ENCODE measurements at places on chromosomes 5 and 9. TPM values are rescaled to one million over a fixed set of nuclear protein-coding genes. Genes with fewer than 3 reads are reported as not detected.

DNA sequence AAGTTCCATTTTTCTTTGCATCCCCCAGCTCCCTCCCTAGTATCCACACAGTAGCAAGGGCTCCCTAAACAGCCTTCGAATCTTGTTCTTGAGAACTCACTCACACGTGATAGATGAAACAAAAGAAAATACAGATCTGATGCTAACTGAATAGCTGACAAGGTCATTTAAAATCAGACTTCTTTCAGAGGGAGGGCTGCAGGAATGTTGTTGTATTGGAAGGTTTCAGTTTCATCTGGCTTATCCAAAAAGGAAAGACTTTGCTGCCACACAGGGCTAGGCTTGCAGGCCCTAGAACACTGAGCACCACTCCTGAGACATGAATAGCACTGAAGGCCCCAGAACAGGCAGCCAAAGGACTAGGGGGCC, 3.2 kb downstream of the CD180 start:
- no peak for ATAC-seq

GRCh38 chr5:108111736-108112135, 270.2 kb downstream of the FBXL17 start:
- ATAC-seq: no peak

CCDC183 gene
- total RNA-seq: not detected

DNA sequence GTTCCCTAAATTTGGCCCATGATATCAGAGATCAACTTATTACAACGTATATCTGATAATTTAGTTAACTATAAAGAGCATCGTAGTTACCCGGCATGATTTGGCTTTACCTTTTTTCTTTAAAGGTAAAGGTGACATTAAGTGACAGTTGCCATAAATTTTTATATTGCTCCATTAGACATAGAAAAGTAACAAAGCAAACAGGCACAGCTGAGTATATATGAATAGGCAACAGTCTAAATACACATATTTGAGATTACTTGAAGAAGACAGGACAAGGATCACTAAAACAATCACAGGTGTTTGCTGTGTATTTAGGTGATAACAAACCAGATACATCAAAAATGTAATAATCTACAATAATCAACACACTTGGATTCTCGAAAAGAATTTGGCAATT, 34.8 kb downstream of the RFX3 start:
- no peak for ATAC-seq

DNA sequence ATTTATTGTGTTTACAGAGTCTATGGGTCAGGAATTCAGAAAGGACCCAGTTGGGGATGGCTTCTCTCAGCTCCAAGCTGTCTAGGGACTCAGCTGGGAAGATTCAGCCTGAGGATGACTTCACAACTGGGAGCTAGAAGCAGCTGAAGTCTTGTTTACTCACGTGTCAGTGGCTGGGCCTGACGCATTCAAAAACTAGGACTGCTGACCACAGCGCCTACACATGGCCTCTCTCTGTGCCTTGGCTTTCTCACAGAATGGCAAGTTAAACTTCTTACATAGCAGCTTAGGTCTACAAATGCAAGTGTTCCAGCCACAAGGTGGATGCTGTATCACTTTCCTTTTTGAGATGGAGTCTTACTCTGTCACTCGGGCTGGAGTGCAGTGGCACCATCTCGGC, 16.3 kb upstream of the PPP2CA start:
- peak; percentile 31 for ATAC-seq

- peak; percentile 6 for ATAC-seq
Measured at GRCh38 chr9:35605351-35606137, 482 bp downstream of the TESK1 start.

ANKRD31 gene
- total RNA-seq: 0.23 TPM

GRCh38 chr9:89350988-89351557, 32.8 kb downstream of the SECISBP2 start:
- no peak for ATAC-seq

CNTRL gene
- 7.3 TPM for total RNA-seq

DNA sequence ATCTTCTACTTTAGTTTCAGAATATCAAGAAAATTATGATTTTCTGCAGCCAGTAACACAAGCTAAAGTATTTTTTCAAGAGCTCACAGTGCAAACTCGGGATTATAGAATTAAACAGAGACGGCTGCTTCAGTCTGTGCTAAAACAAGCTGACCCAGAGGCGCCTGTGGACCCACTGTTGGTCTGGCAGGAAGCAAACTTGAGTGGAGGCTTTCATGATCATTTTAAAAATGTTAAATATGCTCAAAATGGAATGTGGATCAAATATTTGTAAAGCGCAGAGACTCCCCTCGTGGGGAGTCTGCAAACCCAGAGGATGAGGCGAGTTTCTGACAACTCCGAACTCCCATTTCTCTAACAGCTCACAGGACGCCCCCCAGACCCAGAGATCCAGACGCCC, 13.0 kb downstream of the ROR2 start:
- peak; percentile 32 for ATAC-seq

SLCO4C1 gene
- 0.12 TPM for total RNA-seq

- no peak for ATAC-seq
Measured at GRCh38 chr9:114735704-114736103, 53.7 kb upstream of the TEX48 start.

GRCh38 chr9:127917603-127918002, 762 bp upstream of the ST6GALNAC4 start:
- no peak for ATAC-seq

DMGDH gene
- 4.8 TPM for total RNA-seq

- ATAC-seq: no peak
Measured at GRCh38 chr9:116504893-116505480, 182.1 kb upstream of the TRIM32 start.

GRCh38 chr9:3468421-3469205, 57.2 kb downstream of the RFX3 start:
- no peak for ATAC-seq

- no peak for ATAC-seq
Measured at GRCh38 chr5:9540791-9541190, 5.1 kb downstream of the SEMA5A start.

DNA sequence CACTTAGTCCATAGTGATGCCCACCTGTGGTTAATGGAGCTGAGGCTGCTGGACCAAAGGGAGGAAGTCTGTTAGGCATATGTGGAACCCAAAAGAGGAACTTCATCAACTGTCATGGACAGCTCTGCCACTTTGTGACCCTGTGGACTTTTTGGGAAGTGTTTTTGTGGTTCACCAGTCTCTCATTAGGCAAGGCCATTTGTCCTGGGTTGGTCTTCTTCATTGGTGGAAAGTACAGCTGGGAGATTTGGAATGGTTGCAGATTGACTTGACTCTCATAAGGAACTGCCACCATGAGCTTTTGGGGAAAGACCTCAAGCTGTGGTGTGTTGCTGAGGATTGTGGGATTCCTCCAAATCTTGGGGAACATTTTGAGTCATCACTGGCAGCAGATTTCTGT, 31.9 kb upstream of the IL12B start:
- ATAC-seq: peak; percentile 50

SGCD gene
- 61.3 TPM for total RNA-seq

- no peak for ATAC-seq
Measured at GRCh38 chr9:38082446-38083287, 13.6 kb upstream of the SHB start.

OLFML2A gene
- total RNA-seq: 43.5 TPM

- no peak for ATAC-seq
Measured at GRCh38 chr5:137191179-137191578, 307.9 kb downstream of the SPOCK1 start.

DNA sequence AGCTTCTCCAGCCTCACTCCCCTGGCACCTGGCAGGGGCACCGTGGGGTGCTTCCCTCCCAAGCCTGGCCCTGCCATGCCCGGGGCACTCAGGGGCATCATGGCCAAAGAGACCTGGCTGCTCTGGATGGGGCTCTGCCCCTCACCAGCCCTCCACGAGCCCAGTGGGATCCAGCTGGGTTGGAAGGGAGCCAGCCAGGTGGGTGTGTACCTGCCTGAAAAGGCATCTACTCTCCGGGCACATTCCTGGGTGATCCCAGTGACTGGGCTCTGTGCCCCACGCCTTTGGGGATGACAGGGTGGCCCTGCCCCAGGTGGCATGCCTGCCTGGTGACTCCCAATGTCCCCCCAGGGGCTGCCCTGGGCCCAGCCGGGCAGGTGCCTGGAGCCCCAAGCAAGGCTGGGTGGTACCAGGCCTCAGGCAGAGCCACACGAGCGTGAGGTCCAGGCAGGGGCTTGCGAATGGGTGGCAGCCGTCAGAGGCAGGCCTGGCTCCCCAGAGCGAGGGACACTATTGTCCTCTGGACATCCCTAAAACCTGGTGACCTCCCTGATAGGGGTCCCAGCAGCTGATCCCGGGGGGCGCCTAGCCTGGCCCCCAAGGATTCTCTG, 777 bp downstream of the GPSM1 start:
- peak; percentile 10 for ATAC-seq

GRCh38 chr5:8829323-8830029, 716.4 kb downstream of the SEMA5A start:
- peak; percentile 80 for ATAC-seq

GRCh38 chr5:125045646-125046045, 299.2 kb upstream of the ZNF608 start:
- ATAC-seq: no peak

- no peak for ATAC-seq
Measured at GRCh38 chr9:32881948-32882347, 98.6 kb downstream of the TMEM215 start.

DNA sequence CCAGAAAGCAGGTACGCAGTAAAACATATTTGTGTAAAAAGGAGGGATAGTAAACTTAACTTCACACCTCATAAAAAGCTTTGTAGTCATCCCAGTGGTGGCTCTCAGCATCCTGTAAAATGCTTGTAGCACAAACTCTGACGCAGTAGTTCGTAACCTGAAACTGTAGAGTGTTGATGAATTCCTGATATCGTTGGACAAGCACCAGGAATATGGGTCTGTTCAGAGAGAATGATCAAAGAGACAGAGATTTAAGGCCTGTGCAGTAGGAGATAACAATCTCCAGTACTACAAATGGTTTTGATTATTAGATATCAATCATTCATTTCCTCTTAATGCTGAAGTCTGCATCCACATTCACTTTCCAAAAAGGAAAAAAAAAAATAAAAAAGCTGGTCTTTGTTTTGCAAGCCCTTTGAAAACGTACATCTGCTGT, 148.5 kb downstream of the KIAA0825 start:
- ATAC-seq: peak; percentile 62

Measured in gastroesophageal sphincter (tissue), 4 donors.